ENCODE measurements at places on chromosomes 12 and 14.

DNA sequence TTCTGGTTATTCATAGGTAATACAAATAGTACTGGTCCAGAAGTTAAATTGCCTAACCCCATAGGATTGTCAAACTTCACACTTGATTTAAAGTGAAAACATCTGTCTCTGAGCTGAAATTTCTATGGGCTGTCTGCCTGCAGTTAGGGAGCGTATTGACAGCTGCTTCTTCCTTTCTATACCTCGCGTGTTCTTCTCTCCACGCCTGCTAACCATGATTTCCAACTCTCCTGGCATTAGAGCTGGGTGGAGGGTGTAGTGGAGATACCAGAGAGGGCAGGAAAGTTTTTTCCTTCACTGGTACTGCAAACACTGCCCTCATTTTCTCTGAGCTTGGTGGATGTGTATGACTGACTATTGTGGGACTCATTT is 429.0 kb upstream of the FBXO33 start:
- DNase-seq, result no peak

GRCh38 chr12:102602521-102602920 is 122.2 kb upstream of the IGF1 start:
- no peak for DNase-seq

DNA sequence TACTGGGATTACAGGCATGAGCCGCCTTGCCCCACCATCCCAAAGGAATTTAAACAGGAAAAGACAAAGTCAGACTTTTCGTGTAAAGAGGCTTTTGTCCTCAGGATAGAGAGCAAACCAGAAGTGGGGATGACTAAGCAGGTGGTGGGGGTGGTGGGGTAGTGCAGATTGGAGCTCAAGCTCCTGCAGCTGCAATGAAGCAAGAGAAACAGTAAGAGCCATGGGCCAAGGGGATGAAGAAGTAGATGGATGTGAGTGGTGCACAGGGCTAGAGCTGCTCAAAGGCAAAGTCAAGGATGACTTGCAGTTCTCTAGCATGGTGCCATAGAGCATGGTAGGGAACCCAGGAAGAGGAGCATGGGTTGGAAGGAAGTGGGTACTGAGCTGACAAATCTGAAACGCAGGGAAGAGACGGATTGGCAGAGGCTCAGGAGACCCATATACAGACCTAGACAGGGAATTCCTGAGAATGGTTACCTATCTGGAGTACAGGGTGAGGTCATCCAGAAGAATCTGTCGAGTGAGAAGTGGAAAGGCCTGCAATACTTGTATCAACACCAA is 11.4 kb upstream of the RNF34 start:
- no peak for DNase-seq

DNA sequence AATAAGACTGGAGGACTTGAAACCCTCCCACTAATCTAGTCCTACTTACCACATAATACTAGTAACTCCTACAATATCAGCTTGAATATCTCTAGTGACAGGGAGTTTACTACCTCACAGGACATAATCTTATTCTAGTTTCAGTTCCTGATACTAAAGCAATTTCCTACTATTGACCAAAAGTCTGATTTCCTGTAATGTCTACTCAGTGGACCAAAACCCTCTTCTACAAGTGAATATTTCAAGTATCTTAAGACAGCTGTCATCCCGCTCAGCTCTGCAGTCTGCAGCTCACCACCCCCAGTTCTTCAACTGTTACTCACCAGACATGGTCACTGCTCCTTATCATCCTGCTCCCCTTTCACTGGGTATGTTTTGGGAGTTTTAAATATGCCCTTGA is 70.8 kb upstream of the TMCC3 start:
- no peak for DNase-seq

GRCh38 chr12:105995961-105996431 is 142.8 kb downstream of the NUAK1 start:
- DNase-seq, result no peak

- no peak for DNase-seq
Measured at GRCh38 chr12:78035901-78036606, 205.4 kb downstream of the NAV3 start.

GRCh38 chr12:92650228-92650822 is 52.5 kb upstream of the PLEKHG7 start:
- no peak for DNase-seq

GRCh38 chr14:86540636-86541247 is 1010.8 kb downstream of the FLRT2 start:
- no peak for DNase-seq

- DNase-seq, result no peak
Measured at GRCh38 chr12:5621329-5621728, 189.4 kb downstream of the NTF3 start.

DNA sequence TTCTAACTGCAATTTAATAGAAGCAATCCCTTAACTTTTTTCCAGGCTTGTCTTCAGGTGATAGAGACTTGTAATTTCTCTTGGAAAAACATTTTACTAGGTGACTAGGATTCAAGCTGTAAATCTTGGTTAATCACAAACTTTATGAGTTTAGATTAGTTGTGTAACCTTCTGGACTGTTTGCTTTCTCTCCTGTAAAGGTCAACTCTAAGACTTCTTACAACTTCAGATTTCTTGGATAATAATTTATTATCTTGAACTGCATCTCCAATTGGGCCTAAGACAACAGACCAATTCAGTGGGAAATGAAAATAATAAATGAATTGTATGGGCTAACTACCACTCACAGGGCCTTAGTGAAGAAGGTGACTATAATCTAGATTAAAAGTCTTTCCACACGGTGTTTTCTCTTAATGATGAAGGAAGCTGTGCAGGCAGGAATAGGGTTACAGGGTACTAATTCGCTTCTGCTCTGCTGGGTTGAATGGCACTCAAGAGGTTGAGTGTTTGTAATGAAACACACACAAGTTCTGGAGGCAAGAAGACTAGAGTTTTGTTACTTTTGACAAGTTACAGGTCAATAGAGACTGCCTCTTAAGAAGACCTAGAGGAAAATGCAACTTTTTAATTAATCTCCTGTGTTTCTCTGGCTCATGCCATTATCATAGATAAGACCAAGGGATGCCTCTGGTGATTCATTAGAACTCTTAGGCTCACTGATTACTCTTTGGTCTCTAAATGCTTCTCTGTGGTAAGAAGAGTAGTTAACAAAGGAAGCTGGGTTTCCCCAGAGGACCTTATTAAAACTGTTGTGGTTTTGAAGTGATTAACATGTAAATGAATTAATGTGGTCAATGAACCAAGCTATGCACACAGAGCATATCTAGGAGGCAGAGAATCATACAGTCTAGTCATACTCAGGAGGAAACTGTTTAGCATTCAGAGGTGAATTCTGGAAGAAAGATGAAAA is 30.0 kb upstream of the OR4E1 start:
- DNase-seq, result no peak

DNA sequence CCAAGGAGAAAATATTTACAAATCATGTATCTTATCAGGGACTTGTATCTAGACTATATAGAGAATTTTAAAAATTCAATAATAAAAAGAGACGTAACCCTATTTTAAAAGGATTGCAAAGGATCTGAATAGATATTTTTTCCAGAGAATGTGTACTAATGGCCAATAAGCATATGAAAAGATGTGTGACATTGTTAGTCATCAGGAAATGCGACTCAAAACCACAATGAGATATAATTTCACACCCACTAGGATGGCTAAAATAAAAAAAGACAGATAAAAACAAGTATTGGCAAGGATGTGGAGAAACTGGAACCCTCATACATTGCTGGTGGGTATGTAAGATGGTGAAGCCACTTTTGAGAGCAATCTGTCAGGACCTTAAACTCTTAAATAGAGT is 141.9 kb upstream of the BMP4 start:
- no peak for DNase-seq

DNA sequence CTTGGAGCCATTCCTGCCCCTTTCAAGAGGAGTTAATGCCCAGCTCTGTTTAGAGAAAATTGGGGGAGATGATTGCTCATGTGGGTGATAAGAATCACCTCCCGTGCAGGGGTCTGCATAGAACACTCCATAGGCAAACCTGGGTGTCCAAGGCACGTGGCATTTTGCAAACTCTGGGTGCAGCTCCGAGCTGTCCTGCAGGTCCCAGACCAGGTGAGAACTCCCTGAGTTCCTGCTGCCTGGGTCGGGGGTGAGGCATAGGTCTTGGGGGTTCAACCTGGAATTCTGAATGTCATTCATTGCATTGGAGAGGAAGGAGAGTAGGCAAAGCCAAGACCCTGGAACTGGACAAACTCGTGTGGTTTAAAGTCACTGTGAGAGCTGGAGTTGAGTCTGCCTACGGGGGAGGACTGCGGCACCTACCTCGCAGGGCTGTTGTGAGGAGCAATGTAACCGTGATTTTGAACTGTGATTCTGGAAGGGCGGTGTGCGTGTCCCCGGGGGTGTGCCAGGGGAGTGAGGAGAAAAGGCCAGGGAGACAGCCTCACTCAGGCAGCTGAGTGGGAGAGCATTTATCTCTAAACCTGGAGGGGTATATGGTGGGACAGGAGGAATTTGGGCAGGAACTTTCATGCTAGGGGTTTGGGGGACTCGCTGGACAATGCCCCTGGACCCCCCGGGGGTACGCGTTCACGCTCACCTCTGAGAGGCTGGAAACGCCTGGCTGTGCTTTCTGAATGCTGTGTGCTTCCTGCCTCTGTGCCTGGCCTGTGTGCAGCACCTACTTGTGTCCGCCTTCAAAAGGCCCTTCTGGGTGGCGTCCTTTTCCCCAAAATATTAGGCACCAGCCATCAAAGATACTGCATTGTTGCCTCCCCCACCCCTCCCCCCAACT is 30.4 kb downstream of the MEG3 start:
- DNase-seq, result no peak

Measured in activated CD4-positive, CD25-positive, alpha-beta regulatory T cell treated with anti-CD3 and anti-CD28 coated beads, Interleukin-2, amount 50 U/mL, for 72 hours (primary cell).